ENCODE measurements at places on chromosomes 5 and 9.

DNA sequence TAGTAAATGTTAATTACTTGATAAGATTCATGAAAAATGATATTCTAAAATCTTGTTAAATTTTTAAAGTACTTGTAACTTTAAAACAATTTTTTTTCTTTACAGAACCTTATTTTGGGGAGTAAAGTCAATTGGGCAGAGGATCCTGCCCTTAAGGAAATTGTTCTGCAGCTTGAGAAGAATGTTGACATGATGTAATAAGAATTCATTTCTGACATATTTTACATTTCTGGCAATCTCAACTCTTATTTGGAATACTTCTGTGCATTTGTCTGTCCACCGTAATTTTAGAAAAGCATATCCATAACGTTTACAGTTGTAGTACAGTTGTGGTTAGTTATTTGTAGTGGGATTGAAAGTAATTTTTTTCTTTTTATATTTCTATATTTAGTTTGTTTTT, 20.2 kb downstream of the CENPH start:
- no peak for DNase-seq

GRCh38 chr5:129500101-129500500, 40.0 kb downstream of the ADAMTS19 start:
- DNase-seq, result no peak

- DNase-seq, result no peak
These were observed 1028.0 kb downstream of the TAF11L14 start for GRCh38 chr5:18662231-18662630.

GRCh38 chr9:7180247-7180646, 422.5 kb downstream of the KDM4C start:
- DNase-seq, result no peak

DNA sequence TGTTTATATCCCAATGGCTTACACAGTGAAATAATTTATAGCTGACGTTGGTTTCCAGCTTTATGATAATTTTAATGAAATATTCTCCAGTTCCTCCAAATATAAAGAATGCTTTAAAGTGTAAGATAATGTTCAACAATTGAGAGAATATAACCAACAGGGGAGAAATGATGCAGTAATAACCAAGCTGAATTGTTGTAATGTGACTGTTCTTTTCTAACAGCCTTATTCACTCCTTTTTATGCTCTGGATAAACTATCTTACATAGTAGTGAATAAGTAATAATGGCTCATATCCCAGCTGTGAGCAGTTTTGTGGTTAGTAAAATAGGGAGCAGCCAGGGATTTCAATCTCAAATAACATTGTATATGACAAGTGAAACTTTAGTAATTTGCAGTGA, 2348.7 kb upstream of the ACO1 start:
- no peak for DNase-seq

- DNase-seq, result no peak
These were observed 47.1 kb upstream of the MATR3 start for GRCh38 chr5:139246394-139246793.

DNA sequence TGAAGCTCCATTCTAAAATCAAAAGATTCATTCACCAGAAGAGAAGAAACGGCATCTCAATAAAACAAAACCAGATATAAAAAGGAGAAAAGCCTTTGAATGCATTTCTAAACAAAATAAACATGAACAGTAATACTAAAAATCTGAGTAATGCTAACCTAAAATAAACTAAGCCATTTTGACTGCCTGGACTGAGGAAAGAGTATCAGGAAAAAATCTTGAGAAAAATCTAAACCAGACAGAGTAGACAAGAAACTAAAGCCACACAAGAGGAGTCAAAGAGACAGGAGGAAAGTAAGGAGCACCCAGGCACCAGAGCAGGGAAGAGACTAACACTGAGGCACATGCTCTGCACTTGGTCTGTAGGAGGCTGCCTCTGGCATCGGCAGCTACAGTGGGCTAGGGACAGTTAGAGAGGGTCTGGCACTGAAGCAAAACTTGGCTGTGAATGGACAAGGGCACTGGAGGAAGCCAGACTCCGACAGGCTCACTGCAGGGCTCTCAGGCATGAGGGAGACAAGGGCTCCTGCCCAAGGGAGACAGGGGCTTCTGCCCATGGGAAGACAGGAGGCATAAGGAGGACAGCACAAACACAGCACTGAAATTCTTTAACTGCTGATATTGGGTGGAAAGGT, 50.2 kb downstream of the DROSHA start:
- no peak for DNase-seq

DNA sequence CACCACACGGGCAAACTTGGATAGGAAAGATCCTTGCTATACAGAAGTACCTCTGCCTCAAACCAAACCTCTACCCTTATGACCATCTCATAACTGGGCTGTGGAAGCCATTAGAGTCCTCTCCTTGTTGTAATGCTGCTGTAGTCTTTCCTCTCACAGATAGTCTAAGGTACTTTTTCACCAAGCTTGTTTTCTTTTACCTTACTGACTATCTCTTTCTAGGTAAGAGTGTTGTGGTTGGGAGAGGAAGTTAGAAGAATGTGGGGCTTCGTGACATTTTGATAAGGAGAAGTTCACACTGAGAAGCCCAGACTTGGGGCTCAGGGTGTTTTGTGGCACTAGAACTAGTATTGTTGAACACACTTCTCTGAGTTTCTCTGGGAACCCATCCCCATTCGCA, 8.9 kb downstream of the CFAP95 start:
- no peak for DNase-seq

DNA sequence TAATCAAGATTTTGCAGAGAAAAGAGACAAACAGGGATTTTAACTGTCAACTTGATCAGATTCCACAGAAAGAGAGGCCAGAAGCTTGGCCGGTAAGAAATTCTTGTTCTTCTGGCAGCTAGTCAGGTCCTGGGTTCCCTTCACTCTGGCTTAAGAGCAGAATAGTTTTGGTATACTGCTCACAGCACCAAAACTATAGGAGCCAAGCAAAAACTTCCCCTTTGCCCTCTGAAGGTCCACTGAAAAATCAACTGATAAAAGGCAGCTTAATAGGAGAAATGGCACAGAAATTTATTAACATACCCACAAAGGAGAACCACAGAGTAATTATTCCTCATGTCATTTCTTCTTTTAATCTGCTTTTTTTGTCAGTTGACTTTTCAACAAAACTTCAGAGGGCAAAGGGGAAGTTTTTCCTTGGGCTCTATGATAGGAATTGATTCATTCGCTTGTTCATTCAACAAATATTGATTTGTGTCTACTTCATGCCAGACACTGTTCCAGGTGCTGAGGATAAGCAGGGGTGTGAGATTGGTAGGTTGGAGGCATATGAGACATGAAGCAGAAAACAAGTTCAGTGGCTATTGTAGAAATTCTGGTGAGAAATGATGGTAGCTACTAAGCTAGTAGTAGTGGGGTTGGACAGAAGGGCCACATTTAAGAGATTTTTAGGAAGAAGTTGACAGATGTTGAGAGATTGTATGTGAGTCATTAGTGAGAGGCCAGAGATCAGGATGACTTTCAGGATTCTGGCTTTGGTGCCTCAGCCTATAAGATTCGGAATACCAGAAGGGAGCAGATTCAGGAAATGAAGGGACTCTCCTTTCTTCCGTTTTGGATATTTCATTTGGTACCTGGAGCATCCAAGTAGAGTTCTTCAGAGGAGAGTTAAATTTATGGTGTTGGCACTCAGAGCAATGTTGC, 20.6 kb upstream of the NNT start:
- DNase-seq, result no peak

GRCh38 chr9:133269537-133270362, 5.3 kb downstream of the ABO start:
- DNase-seq, result no peak

DNA sequence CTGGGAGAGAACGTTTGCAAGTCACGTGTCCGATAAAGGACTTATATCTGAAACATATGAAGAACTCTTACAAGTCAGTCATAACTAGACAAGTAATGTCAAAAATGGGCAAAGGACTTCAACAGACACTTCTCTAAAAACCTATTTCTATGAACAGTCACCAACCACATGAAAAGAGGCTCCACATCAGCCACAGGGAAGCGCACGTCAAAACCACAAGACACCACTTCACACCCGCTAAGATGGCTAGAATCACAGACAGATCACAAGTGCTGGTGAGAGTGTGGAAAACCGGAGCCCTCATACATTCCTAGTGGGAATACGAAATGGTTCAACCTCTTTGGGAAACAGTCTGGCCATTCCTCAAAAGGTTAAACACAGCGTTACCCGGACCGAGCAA, 11.5 kb upstream of the CARD9 start:
- DNase-seq, result no peak

- DNase-seq, result no peak
These were observed 49.2 kb upstream of the STXBP1 start for GRCh38 chr9:127562841-127563401.

DNA sequence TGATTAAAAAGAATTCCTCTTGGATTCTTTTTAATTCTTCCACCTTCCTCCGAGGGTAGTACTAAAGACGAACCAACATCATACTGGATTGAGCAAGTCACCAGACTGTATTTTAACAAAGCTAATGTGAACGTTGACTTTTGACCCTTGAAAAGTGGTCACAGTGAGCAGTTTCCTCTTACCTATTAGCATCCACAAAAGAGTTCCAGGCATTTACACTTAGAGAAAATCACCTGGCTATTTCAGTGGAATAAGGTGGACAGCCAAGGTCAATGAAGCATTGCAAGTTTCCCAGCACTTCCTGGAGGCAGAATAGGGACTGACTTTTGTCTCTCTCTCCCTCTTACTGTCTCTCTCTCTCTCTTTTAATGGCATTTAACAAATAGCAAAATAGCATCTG, 145.1 kb upstream of the DAB2 start:
- no peak for DNase-seq

DNA sequence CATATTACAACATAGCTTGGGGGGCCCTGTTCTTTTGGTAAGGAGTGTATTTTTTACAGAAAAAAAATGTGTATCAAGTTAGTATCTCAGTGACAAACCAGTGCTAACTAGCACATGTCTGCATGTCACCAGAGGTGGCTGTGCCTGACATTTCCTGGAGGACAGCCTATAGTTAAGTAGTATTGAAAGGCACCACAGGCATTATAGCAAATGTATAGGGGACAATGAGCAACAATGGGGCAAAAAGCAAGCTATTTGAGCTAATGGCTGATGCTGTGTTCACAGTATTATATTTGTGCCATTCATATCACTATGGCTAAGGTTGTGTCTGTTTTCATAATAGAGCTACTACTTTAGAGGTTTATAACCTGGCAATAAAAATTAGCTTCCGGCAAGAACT, 1644.0 kb downstream of the MAT2B start:
- DNase-seq, result no peak

GRCh38 chr5:72818866-72819534, 2.5 kb downstream of the TNPO1 start:
- no peak for DNase-seq

DNA sequence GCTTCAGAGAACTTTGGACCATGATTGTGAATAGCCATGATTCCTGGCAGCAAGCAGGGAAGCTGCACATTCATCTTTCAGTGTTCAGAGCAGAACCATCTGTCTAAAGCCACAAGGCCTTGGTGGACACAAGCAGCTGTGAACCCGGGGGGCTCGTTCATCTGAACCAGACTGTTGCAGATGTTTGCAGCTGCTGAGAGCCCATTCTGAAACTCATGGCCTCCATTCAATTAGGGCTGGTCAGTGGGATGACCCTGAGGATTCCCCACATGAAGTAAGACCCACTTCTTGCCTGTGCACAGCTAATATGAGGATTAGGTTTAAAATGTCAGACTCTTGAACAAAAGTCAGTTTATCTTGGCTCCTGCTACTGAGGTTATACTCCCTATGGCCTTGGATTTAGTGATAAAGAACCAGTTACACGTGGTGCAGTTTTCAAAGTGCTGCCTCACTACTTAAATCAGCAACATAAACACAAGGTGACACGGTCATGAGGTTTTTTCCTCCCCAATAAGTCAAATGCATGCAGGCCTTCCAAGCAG, 109.8 kb upstream of the IFNK start:
- no peak for DNase-seq

DNA sequence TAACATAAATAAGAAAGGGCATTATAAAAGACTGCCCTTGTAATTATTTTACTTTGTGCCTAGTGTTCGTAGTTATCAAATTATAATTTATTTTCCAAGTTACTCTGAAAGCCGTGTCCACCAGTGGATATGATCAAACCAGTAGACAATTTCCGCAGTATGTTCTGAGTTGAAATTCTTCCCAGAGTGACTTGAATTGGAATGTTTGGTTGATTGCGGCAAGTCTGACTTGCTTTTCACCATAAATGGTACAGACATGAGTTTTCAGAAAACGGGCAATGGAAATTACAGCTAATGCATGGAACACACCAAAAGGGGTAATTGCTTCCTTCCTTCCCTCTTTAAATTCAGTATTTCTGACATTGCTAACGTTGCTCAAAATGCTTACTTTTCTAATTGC, 56.6 kb downstream of the CHSY3 start:
- no peak for DNase-seq

DNA sequence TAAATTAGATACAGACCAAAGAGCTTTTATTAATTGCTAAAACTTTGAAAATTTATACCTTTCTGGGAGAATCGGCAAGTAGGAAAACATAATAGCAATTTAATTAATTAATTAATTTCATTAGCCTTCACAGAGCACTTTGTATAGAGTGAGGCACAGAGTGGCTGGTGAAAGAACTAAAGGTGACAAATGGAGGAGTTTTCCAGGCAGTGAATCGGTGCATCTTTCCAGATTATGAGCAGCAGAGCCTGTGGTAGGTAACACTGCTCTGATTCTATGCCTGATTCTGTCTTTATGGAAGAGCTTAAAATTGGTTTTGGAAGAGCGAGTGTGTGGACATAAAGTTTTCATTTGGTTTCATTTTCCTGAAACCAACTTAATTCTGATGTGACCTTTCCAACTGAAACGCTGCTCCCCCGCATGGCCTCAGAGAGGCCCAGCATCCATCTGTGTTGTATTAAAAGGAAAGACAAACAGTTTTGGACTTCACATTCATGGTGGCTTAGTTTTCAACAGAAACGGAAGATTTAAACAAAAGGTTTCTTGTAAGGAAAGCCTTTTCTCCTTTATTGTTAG, 188.9 kb upstream of the RPS23 start:
- DNase-seq, result no peak

DNA sequence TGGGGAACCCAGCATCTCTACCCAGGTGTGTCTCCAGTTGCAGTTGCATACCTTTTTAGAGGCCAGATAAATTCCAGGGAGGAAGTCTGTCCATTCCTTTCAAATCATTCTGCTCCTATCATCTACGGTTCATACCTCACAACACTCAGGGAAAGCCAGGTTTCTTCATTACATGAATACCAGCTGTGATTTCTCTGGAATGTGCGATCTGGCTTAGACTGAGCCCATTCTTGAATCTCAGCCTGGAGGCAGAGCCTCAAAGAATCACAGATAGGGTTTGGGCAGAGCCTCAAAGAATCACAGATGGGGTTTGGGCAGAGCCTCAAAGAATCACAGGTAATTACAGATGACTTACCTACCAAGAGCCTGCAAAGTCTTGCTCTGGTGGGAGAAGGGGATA, 7.2 kb downstream of the P4HA2 start:
- DNase-seq, result no peak

DNA sequence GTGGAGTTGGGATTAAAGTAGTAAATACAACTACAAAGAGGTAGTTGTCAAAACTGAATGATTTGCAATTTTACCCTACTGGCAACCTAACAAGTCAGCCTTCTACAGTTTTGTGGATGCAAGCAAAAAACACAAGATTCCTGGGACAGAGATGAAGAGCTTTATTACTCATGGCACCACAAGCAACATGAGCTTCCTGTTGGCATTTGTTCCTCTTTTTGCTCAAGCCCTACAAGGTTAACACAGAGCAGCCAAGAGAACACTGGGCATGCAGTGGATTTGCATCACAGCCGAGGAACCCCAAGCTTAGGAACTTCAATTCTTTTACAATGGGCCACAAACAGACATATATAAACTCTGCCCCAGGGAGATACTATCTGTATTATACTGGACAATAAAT, 28.8 kb upstream of the DMAC1 start:
- no peak for DNase-seq

GRCh38 chr9:116639251-116639741, 47.8 kb upstream of the TRIM32 start:
- DNase-seq, result no peak
